HEK293T (cell line): ENCODE measurements at places on chromosomes 1 and 21.

- DNase-seq = no peak
Observed at GRCh38 chr1:219114014-219114413, 59.7 kb upstream of the LYPLAL1 start.

DNA sequence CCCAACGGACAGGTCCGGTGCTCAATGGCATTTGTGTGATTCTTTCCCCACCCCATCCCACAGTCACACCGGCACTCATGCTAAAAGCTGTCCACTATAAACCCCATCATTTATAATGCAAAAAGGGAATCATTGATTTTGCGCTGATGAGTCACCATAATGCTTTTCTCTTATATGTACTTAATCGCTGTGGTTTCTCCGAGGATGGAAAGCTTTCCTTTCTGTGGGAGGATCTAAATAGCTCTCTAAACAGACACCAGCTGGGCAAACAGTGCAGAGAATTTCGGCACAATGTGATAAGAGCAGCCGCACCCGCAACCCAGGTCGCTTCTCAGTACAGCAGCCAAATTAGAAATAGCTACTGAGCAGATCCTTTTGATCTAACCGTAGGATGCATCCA is 85.6 kb downstream of the SETD4 start:
- no peak for DNase-seq

DNA sequence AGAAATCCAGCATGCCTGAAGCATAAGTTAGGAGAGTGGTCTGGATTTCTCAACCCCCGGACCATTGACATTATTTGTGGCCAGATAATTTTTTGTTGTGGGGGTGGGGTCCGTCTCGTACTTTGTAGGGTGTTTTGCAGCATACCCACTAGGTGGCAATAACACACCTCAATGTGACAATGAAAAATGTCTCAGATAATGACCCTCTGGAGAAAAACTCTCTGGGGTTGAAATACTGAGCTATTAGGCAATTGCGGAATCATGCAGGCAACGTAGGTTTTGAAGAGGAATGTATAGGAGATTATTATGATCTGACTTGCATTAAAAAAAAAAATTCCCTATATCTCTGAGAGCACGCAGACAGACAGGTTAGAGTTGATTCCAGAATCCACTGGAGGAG is 25.3 kb upstream of the RRP15 start:
- DNase-seq = peak; percentile 56

DNA sequence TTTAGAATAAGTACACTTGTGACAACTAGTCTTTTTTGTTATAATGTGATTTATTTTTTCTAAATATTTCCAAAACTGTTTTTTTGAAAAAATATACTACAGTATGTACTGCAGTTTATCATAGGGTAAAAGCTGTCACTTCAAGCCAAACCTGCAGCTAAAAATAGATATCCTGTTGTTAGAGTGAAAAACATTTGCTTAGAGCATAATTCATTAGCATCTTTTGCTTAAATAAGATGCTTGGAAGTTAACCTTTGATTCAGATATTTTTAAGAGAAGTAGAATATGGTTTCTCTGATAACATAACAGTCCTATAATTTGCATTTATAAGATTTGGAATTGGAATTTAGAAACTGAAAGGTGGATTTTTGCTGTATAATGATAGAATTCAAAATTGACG is 21.5 kb downstream of the PRKACB start:
- no peak for DNase-seq

GRCh38 chr1:156809281-156809680 is 7.4 kb downstream of the SH2D2A start:
- no peak for DNase-seq

- no peak for DNase-seq
Observed at GRCh38 chr1:77048615-77049005, 170.6 kb downstream of the PIGK start.
